Karpas-422 (cell line): ENCODE measurements at places on chromosomes 1 and 21.

DNA sequence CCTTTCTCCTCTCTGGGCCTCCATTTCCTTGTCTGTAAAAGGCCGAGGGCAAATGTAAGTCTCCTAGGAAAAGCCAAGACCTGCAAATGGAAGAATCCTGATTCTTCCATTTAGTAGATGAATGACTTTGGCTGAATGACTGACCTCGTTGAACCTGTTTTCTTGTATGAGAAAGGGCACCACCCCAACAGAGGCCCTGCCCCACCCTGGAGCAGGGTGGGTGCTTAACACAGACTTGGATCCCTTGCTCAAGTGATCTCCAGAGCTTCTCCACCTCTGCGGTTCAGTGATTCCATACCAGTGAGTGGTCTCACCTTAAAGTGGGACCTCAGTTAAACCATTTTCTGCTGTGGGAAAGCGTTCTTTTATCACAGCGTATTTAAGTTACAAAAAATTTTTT, 39.0 kb upstream of the GUCA2B start:
- DNase-seq = no peak

GRCh38 chr1:80582980-80583379, 1217.8 kb upstream of the ADGRL2 start:
- no peak for DNase-seq

DNA sequence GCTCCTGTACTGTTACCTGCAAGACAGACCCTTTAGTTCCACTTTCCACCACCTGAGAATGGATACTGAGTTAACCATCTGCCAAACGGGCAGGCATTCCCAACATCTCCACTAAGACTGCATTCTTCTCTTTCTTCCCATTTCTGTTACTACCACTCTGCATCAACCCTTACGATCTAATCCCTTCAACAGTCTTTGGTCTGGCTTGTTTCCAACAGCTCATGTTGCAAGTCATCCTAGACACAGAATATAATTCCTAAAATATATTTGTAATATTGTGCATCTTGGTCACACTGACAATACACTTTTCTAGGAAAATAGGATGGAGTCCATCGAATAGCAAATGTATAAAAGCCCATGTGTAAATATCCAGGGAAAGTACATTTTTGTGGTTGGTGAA, 166.7 kb downstream of the SIPA1L2 start:
- DNase-seq = no peak

GRCh38 chr21:31855180-31855579, 17.6 kb upstream of the HUNK start:
- DNase-seq = no peak

DNA sequence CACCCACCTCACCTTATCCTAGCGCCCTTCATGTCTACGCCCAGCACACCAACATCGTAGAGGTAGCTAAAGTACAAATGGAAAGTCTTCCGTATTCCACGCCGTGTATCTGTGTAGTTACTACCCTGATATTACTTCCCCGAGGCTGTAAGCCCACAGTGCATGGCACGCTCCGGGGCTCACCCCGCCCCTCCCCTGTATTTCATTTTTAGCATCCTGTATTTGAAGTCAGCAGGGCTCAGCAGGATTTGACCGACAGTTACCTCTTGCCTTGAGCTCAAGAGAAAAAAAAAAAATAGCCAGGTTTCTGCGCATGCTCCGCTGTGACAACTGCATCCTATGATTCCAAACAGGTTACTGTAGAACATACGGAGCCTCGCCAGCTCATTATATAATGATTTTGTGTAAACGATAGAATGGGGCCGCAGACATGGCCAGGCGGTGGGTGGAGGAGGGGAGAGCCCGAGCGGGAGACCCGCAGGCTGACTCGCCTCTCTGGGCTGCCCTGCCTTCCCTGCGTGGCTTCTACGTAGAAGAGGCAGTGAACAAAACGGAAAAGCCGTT, 1.3 kb downstream of the ABCG1 start:
- no peak for DNase-seq

GRCh38 chr1:2446394-2446793, 29.7 kb upstream of the PLCH2 start:
- DNase-seq = no peak

DNA sequence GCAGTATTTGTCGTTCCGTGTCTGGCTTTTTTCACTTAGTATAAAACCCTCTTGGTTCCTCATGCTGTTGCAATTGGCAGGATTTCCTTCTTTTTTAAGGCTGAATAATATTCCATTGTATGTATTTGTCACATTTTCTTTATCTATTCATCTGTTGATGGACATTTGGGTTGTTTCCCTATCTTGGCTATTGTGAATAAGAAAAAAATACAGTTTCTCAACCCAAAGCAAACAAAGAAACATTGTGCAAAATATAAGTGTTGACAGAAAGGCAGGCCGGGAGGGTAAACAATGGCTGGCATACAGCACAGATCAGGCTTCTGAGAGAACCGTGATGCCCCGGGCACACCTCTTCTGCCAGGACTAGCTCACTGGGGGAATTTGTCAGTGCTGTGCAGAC, 26.9 kb downstream of the NENF start:
- no peak for DNase-seq

DNA sequence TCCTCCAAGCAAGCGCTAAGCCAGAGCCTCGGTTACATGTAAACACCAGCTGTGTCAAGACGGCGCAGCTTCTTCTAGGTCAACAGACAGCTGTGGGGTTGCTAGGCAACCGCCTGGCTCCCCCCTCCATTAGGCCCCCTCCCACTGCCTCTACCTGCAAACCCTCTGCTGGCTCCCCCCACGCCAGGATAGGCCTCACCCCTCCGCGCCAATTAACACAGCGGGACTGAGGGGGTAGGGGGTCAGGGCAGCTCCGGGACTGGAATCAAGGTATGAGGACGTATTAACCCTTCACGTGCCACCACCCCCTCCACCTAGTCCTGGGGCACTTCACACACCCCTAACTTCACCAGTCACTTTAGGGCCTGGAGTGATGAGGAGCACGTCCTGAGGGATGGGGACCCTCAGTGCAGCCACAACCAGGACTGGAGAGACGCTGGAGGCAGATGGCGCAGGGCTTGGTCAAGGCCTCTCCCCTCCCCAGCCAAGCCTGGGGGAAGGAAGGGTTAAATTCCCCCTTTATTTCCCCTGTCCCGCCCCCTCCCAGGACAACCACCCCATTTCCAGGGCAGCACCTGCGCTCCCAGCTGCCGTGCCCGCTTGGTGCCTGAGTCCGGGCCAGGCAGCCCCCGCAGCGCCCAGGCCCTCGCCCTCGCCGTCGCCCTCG, 37.4 kb upstream of the WASF2 start:
- DNase-seq = no peak

GRCh38 chr1:55378582-55378981, 163.4 kb upstream of the USP24 start:
- DNase-seq = peak; percentile 73

DNA sequence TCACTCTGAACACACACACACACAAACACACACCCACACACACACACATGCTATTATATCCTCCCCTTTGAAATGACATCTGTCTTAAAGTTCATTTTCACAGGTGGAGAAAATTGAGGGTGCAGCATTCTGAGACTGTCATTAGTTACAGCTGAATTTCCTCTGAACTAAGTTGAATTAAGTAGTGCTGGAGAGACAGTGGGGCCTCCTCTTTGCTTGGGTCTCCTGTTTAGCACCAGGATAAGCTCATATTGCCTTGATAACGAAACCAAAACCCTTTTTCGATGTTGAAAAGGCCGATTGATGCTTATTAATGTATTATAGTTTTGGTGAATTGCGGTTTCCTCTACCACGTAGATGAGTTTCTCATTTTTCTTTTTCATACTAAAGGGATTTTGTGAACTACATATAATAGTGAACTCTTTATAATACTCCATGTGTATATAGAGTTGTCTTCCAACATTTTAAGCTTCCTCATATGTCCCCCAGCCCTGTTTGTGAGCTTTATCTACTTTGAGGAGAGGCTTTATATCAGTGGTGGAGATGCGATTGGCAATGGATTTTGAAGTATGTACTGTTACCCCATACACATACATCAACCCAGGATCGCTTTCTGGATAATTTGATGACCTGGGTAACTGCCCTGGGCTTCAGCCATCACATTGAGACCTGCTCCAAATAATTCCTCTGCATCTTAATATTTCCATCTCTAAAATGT, 17.4 kb downstream of the DYNLT5 start:
- no peak for DNase-seq
